ACHN (cell line): ENCODE measurements at places on chromosomes 1 and 21.

DNA sequence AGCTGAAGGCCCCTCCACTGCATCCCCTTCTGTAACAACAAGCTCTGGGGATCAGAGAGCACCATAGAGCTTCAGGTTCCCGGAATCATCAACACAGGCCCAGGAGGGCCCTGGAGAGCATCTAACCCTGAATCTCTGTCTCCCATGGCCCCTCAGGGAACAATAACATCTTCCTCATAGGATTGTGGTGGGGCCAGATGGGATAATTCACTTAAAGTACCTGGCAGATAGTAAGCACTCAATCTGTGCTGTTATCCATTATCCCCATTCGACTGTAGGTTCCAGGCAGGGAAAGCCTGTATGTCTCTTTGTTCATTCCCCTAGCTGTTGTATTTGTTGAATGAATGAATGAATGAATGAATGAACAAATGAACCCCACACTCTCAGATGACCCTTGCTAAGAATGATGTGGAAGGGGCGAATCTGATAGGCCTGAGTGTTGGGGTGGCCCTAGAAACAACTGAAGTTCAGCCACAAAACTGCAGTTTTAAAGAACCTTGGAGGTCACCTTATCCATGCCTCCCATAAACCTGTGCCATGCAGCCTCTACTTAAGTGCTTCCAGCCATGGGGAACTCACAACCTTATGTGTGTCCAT lies 14.5 kb downstream of the LAPTM5 start:
- no peak for DNase-seq

DNA sequence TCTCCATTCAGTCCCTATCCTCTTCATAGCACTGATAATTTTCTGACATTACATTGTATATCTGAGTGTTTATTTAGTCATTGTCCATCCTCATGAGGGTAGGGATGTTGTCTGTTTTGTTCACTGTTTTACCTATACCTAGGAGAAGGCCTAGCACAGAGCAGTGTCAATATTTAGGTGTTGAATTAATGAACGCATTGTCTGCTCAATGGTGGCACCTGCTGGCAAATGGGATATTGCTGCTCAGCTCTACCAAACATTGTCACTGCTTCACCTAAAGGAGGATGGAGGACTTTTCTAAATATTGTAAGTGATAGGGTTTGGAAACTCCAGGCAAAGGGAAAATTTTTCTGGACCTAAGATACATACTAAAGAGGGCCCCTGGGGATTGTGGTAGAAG lies 243.9 kb downstream of the RRAGC start:
- DNase-seq = no peak

- no peak for DNase-seq
Measured at GRCh38 chr21:45937721-45938452, 43.7 kb upstream of the COL6A1 start.

DNA sequence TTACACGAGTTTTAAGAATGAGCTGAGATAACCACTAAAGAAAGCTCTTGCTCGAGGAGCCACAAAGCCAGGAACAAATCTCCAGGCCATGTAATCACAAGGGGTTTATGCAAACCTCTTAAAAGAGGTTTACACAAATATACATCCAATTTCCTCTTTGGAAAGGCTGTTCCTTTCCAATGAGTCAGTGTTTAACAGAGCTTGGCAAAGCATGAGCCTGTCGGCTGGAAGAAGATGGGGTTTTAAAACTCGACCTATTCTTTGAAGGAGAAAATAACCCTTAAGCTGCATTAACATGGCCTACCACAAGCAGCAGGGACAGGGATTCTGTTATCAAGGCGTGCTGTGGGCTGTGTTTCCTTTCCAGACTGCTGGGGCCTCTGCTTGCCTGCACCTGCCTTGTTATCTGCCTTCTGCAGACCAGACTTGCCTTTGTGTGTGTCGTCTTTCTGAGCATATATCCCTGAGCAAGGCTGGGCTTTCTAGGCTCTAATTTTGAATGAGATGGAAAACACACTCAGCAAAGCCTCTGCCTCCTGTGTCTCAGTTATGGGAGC lies 40.6 kb upstream of the CYP2J2 start:
- no peak for DNase-seq

DNA sequence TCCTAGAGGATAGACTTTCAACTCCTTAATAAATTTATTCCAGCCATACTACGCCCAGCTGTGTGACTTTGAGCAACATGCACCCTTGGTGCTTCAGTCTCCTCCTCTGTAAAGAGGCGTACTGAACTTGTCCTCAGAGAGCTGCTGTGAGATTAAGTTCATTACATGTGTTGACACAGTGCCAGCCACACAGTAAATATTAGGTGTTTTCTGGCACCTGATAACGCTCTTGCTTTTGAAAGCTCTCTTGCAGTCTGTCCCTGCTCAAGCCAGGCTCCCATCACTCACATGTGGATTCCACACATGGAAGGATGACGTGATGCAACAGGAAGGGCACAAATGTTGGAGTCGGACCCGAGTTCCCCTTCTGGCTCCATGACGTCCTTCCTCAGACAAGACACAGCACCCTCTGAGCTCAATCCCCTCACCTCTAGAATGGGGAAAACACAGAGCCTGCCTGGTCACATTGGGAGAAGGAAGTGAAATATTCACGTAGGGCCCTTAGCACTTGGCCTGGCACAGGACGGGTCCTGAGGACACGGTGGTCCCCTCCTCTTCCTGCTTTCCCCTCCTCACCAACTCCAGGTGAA lies 7.7 kb downstream of the IFNLR1 start:
- DNase-seq = no peak

DNA sequence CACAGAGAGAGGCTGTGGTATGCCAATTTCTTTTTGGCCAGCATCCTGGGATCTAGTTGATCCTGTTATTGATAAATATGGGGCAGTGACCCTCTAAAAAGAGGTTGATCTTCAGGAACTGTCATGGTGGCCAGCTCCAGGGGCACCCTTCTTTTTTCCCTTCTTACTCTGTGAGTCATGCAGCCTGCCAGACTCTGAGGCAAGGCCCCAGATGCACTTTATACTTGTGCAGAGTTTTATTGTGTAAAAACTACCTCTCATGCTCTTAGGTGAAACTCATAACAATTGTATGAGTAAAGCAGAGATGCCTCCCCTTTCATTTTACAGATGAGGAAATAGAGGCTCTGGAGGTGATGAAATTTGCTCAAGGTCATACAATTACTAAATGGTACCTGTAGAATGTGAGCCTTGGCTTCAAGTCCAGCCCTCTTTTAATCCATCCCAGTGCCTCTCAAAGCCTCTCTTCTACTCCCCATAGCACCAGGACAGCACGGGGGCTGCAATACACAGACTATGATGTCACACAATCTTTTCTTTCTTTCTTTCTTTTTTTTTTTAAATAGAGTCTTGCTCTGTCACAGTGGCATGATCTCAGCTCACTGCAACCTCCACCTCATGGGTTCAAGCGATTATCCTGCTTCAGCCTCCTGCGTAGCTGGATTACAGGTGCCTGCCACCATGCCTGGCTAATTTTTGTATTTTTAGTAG lies 387.8 kb downstream of the KCNH1 start:
- DNase-seq = peak; percentile 6

DNA sequence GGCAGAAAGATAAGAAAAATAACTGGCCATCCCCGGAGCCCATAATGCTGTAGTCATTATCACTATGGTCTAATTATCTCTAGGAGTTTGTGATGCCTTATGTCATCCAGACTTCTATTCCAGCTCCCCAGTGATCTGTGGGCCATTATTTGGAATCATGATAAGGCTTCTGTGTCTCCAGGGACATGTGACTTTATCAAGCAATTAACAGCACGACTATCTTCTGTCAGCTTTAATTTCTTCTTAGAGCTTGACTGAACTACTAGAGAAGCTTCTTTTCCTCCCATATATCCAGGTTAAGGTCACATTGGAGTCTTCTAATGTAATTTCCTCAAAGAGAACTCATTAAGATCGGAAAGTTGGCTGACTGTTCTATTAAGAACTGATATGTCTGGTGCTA lies 100.4 kb downstream of the LHX8 start:
- DNase-seq = no peak

DNA sequence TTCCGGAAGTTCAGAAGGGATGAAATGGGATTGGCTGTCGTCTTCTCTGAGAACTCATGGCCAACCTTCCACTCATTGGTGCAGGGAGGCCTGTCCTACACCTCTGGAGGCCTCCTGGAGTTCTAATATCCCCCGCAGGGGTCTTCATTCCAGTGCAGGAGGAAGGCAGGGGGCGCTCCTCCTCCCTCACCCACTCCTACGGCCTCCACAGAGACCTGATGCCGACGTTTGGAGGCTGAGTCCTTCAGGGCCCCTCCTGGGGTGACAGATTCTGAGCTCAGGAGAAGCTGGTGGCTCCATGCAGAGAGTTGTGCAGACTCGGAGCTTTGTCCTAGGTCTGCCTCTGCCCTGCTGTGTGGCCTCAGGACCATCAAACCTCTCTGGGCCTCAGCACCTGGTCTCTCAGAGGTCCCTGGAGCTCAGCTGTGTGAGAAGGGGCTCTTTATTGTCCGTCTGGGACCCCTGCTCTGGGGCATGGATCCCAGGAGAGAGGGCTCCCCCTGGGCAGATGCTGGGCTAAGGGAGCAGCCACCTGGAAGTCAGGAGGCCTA lies 102.3 kb upstream of the WNT4 start:
- DNase-seq = no peak

DNA sequence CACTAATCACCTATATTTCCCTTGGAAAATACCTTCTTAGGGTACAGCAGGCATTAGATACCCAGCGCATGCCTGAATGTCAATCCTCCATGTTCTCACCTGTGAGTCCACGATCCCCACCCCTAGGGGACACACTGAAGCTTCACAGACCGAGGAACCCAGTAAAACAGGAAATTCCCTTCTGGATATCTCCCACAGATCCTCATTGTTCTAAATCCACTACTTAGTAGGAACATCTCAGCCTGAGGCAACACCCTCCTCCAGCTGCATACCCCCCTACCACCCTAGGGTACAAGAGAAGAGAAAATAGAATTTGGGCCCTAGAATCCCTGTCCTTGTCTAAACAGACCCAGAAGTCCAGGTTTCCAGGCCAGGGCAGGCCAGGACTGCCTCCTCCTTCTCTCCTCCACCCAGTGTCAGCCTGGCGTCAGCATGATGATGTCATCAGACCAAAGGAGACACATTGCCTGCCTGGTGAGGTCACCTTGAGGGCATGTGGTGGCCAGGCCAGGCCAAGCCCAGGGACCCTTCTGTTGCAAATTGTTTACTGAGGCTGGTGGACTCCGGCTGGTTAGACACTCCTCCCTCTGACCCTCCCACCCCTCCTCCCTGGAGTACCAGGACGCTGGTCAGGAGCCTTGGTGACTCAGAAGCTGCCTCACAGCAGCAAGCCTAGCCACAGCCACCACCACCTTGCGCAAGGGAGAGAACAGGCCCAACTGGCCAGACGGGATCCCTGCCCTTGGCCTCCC lies 6.2 kb downstream of the NECTIN4 start:
- peak; percentile 86 for DNase-seq

DNA sequence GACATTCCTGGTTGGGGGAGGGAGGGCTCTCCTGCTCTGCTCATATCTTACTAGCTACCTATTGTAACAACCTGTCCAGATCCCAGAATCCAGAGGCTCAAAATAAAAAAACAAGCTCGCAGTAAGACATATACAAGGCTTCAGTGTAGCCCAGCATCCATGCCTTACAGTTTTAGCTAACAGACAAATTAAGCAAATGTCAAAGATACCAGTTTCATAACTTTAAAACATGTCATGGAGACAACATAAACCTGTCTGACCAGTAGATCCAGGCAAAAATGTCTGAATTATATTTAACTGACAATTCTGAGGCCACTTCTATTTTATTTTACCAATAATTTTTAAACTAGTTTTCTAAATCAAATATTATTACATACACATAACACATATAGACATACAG lies 167.7 kb upstream of the TNR start:
- no peak for DNase-seq

GRCh38 chr1:113980110-113980509 lies 836 bp downstream of the OLFML3 start:
- no peak for DNase-seq

GRCh38 chr1:193590102-193590501 lies 403.7 kb upstream of the B3GALT2 start:
- no peak for DNase-seq

GRCh38 chr1:22131875-22132486 lies 10.9 kb downstream of the WNT4 start:
- DNase-seq = peak; percentile 45
